ENCODE measurements at places on chromosomes 16 and 17.

- no peak for DNase-seq
Observed at GRCh38 chr16:180101-180675, at the start of gene HBQ1. HBQ1 (plus strand) TSS chr16:180459; CDS start chr16:180487, 28 bp downstream.

DNA sequence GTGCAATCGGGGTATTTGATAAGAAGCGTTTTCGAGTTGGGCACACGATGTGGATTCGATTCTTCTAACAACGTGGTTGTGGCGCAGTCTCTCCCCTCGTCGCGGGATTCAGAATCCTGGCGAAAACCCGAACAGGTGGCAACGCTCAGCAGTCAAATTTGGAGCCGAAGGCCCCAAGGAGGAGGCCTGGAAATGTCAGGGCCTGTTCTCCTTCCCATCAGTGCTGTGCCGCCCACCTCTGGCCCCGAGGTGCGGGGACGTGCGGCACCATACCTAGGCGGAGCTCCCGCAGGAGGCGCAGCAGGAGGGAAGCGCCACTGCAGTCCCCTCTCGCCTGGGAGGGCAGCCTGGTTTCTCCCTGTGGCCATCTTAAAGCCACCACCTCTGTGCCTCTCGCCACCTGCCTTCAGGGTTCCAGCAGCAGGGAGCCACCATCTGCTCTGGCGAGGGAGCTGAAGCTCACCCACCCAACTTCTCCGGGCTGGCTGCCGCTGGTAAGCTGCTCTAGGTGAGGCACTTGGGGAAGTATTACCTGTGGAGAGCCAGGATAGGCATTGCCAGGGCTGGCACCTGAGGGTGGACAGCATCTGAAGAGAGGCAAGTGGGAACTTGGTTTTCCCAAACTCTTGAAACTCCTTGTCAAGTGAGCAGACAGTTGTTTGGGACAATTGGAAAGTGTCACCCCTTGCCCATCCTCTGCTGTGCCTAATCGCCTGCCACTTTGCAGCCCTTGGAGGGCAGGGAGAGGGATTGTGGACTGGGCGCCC lies 2.6 kb upstream of the AATF start:
- no peak for DNase-seq

- no peak for DNase-seq
Observed at GRCh38 chr17:7225711-7226331, 6.1 kb downstream of the ACADVL start.

DNA sequence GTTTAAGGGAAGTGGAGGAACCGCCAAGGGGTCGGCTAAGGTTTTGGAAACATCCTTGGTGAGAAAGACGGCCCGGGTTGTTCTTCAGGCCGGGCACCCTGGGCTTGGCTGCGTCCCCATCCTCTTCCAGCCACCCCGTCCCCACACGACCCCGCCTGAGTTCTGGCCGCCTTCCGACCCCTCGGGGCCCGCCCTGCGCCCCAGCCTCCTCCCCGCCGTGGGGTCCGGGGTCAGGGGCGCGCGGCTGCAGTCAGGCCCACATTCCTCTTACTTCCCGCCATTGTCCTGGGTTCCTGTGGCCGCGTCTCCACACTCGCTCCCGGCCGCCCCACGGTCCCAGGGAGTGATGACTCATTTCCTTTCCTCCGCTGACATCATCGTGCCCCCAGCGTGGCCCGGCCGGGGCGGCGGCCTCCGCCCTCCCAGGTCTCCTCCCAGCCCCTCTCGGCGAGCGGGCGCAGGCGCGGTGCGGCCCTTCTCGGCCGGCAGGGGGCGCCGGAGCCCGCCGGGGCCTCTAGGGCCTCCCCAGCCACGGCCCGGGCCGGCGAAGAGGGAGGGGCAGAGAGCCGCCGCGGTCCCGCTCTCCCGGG lies 59.6 kb downstream of the WSB1 start:
- DNase-seq: peak; percentile 71

DNA sequence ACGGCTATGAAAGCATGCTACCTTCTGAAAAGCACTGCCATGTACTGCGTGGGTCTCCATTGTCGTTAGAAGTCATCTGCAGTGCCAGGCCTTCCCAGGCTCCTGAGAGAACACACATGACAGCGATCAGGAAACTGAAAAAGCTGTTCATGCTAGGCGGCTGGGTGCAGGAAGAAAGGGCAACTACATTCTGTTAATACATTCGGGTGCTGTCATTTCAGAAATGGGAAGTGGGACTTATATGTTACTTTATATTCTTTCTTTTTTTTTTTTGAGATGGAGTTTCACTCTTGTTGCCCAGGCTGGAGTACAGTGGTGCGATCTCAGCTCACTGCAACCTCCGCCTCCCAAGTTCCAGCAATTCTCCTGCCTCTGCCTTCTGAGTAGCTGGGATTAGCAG lies 19.9 kb downstream of the CFAP20 start:
- no peak for DNase-seq

DNA sequence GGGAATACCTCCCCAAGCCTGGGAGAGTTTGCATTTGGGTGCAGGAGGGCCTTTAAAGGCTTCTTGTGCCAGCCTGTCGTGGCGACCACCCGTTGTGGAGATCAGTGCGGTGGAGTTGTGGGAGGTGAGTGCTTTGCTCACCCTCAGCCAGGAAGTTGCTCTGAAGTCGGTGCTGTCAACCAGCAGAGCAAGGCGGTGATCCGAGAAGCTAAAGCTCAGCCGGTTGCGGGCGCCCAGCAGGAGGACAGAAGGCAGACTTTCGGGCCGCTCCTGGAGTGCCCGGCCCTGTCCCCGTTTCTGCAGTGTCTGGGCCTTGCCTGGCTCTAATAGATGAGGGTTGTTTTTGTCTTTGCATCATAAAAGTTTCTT lies 1.4 kb downstream of the UBE2I start:
- DNase-seq: no peak

DNA sequence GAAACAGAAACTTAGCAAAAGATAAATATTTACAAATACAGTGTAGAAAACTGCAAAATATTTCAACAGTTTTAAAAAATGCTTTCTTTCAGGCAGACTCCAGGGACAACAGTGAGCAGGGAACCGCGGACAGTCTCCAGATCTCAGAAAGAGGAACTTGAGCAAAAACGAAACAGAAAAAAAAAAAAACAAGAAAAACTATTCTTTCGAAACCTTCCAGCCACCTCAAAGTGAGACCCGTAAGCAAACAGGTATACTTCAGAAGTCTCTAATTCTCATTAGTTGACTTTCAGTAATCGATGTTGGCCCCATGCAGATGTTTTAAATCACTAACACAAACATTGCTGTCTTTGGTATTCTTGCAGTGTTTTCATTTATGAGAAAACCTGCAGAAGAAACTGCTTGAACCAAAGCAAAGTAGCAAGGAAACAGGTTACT lies 15.7 kb upstream of the CCL1 start:
- DNase-seq: no peak

DNA sequence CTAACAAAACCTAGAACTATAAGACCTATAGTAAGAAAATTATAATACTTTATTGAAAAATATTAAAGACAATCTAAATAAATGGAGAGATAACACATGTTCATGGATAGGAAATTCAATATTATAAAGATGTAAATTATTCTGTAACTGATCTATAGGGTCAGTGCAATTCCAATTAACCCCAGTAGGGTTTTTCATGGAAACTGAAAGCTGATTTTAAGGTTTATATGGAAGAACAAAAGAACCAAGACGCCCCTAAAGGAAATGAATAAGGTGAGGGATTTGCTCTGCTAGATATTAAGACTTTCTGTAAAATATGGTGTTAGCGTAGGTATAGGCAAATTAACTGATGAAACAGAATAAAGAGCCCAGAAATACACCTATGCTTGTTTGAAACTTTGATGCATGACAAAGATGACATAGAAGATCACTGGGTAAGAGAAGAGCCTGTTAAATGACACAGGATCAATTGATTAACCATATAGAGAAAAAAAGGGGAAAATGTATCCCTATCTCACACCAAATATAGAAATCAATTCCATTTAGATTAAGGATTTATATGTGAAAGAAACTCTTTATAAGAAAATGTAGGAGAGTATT lies 3.0 kb downstream of the ICAM2 start:
- no peak for DNase-seq

DNA sequence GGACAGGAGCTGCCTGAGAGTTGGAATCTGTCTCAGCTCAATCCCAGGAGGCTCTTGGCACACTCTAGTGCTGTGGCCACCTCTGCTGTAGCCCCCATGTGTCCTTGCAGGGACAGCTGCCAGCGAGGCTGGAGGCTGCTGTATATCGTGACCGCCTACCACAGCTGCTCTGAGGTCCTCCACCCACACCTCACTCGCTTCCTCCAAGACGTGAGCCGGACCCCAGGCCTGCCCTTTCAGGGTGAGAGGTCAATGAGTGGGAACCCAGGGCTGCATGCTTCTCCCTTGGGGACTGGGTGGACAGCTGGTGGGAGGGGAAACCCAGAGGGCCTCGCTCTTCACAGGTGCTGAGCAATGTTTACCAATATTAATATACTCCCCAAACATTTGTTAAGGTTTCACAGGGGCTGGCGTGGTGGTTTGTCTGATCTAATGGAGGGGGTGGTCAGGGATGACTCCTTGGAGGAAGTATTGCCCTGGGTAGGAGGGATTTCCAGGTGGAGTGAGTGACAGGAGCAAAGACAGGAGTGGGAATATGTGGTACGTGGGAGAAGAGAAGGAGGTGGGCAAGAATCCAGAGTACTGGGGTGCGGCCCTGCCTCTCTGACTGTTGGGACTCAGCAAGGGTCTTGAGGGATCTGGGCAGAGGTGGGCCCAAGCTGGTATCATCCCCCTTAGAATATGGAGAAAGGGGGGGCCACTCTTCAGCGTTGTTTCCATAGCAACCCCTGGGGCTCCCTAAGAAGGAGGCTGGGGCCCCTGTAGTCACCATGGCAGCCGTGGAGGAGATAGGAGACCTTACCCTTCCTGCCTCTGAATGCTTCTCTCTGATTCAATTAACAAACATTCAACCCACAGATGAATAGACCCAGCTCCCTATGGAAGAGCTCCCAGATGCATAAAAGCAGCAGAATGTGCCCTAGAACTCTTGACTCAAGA lies 22.2 kb upstream of the ALKBH5 start:
- no peak for DNase-seq

- peak; percentile 76 for DNase-seq
Observed at GRCh38 chr16:24670623-24671454, 58.6 kb upstream of the TNRC6A start.

GRCh38 chr17:33292981-33293867 lies at the start of gene ASIC2:
ASIC2 (minus strand) TSS chr17:33293295.
- DNase-seq: no peak

DNA sequence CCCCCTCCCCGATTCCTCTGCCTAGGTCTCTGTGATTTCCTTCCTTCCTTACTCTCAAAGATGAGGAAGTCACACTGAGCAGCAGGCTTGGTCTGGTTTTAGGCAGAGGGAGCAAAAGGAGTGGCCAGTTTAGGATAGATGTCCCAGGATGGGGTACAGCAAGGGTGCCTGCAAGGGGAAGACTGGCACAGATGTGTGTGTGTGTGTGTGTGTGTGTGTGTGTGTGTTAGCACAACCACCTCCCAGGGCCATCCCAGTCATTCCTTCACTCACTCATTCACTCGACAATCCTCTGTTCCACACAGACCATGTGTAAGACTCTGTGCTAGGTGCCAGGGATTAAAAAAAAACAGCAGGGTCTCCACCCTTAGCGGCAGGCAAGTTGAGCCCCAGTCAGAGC lies 35.9 kb downstream of the TMEM132E start:
- DNase-seq: no peak

- DNase-seq: no peak
Observed at GRCh38 chr16:72094266-72094610, 591 bp downstream of the DHX38 start.

GRCh38 chr17:56499799-56500388 lies 93.6 kb upstream of the NOG start:
- DNase-seq: no peak

All from NCI-H2081 (cell line).